ENCODE measurements at places on chromosomes 7 and 10.

DNA sequence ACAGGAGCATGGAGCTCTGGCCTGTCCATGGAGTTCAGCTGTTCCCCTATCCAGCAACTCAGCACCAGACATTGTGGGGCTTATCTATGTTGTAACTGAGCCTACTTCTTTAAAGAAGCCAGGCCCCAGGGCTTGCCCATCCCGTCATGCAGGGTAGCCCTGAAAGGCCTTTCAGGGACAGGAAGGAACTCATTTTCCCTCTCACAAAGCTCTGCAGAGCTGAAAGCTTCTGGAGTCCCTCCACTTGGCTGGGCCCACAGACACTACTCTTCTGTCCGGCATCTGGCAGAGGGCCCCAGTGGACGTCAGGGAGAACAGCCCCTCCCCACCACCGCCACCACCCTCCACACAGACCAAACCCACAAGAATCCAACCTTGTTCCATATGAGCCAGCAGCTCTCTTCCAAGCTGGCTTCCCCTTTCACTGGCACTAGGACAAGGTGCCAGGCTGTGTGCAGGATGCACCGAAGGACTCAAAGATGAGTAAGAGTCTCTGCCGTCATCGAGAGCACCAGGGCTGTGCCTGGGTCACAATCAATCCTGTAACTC, 33.1 kb downstream of the DENND2A start:
- no peak for DNase-seq

GRCh38 chr10:78378192-78378591, 344.5 kb downstream of the RPS24 start:
- DNase-seq: no peak

DNA sequence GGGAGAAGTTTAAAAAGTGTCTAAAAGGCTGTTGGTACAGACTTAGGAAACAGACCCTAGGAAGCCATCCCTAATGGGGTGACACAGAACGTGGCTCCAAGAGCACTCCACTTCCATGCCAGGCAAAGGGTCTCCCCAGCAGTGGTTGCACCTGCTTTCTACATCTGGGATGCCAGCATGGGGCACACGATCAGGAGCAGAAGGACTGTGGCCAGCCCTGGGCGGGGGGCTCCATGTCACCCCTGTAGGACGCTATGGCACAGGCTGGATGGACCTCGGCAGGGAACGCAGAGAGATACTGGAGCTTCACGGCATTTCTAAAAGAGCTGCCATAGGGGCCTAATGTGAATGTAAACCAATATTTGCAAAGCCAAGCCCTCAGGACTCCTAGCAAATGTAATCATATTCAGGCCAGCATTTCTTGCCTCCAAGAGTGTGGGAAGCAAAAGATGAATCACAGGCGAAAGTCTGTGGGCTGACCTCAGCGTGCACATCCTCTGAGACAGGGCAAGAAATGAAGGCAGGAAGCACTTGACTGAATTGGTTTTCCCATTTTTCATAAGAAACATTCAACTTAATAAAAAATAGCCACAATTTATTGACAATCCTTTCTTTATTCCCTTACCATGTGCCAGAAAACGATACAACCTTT, 93.9 kb downstream of the ATXN7L1 start:
- no peak for DNase-seq

GRCh38 chr10:96998329-96998888, 166.3 kb downstream of the LCOR start:
- DNase-seq: no peak

- DNase-seq: no peak
Observed at GRCh38 chr10:129921801-129922597, 42.1 kb downstream of the EBF3 start.

DNA sequence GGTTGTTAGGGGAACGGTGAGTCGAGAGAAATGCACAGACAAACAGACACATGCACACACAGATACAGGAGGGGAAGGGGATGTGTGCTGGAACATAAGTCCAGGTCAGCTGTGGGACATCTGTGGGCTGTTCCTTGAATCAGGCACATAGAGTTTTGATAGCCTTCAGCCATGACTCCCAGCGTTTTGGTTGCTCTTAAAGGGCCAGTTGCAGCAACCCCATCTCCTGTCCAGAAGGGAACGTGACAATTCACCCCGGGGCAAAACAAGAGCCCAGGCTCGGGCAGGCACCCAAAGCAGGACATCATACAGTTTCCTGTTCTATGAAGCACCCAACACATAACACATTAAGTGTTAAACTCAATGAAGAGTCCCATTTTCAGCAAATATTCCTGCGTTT, 9.6 kb downstream of the INSYN2A start:
- no peak for DNase-seq

- DNase-seq: no peak
Observed at GRCh38 chr10:122216047-122216446, 55.0 kb upstream of the BTBD16 start.

DNA sequence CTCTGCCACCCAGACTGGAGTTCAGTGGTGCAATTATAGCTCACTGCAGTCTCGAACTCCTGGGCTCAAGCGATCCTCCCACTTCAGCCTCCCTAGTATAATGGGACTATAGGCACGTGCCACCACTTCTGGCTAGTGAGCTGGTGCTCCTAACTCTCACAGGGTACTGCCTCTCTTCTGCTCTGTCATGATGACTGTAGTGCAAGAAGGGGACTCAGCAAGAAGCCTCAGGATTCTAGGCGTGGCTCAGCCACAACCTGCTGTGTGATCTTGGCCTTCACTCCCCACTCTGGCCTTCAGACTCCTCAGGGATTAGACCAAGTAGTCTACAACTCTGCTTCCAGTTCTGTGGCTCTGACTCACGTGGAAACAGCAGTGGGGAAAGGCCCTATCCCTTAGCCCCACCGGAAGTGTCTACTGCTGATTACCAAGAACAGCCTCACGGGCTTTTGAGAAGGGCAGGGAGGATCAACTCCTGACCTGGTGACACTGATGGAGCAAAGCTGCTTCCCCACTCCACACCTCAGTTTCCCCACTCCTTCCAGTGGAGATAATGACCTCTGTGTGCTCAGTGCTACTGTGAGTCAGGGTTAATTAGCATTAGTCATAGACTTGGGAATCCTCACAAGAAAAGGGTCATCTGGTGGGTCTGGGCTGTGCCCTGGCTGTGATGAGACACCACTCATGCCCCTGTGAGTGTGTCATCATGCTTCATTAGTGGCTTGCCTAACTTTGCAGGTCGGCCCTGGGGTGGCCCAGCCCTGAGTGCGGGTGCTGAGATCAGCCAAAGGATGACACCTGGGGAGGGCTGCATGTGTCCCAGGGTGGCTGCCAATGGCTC, 41.1 kb downstream of the ZC3HC1 start:
- no peak for DNase-seq

GRCh38 chr7:87000344-87000743, 59.1 kb downstream of the ELAPOR2 start:
- no peak for DNase-seq

- DNase-seq: no peak
Observed at GRCh38 chr7:37187179-37187578, 261.5 kb downstream of the ELMO1 start.

All from T47D (cell line).